Activated gamma-delta T cell (primary cell): ENCODE measurements at places on chromosomes 5 and 9.

DNA sequence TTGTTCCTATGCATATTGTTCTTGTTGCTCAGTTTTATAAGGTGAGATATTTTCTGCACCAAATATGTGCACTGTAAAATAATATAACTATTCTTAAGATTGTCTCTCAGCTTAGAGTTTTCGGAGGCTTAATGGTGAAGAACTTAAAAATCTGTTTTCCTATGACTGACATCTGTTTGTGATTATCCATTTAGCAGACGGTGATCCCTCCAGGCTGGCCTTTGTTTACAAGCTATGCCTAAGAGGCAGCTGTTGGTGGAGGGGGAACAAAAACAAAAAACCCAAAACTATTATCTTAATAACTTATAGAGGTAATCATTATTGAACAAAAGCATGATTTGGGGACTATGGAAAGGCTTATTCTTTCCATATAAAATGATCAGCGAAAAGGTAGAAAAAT lies 658 bp downstream of the PDCD1LG2 start:
- DNase-seq = no peak

DNA sequence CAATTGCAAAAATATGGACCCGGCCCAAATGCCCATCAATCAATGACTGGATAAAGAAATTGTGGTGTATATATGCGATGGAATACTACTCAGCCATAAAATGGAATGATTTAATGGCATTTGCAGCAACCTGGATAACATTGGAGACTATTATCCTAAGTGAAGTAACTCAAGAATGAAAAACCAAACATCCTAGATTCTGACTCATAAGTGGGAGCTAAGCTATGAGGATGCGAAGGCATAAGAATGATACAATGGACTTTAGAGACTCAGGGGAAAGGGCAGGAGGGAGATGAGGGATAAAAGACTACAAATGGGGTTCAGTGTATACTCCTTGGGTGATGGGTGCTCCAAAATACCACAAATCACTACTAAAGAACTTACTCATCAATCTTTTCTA lies 247.6 kb upstream of the FBXL7 start:
- no peak for DNase-seq

GRCh38 chr5:102873379-102873932 lies 118.4 kb downstream of the PAM start:
- no peak for DNase-seq

DNA sequence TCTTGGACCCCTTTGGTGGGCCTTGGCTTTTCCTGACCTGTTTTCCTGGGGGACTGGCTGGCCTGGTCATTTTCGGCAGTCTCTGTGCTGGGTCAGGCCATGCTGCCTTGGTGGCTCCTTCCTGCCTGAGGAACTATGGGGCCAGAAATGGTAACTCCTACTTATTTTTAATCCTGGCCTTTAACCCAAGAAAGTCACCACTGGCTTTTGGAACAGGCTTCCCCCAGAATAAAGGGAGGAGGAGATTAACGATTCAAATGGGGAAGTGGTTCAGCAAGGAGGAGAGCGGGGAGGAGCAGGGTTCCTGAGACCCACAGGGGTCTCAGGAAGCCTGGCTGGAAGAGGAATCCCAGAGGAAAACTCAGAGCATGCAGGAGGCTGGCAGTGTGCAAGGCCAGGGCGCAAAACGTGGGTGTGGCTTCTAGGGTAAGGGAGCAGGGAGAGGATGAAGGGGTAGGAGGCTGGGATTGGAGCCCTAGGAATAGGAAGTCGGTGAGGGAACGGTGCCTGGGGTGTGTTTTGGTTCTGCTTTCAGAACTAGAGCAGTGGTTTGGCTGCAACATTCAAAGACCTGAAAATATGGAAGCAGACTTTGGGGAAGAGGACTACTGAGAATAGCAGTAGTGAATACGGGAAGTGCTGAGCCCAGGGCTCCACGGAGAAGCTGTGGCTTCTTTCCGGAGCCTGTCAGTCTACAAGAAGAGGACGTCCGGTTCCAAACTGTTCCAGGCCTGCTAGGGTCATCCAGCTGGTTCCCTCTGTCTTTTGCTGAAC lies 271.1 kb upstream of the KLF4 start:
- no peak for DNase-seq

DNA sequence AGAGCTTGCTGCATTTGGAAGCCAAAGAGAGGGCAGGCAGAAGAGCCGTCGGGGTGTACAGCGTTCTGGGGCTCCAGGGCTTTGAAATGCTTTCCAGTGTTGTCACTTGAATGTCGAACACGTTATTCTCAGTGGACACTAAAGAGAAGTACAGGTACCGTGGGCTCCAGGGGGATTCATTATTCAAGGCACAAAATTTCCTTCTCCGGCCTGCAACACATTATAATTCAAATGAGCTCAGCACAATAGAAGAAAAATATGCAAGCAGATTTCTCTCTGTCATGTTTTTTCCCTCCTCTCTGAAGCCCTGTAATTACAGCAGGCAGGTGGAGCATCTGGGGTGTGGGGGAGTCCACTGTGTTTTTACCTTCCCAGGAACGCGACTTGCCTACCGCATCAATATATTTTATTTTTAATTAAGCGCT lies 293.1 kb downstream of the ZSWIM6 start:
- DNase-seq = no peak

DNA sequence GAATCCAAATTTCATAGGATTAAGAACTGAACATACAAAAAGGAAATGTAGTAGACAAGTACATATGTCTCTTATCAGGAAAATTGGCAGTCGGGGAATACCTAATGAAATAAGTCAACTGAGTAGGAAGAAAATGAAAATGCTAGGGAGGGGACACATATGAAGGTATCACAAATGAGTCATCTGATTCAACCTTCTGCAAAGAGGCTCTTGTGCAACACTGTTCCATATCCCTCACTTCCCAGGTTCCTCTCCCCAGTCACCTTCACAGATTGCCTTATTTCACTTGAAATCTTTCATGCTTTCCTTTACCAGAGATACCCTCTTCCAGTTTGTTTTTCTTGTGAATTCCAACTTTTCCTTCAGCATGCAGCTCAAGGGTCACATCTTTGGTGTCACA lies 139.0 kb downstream of the RFX3 start:
- no peak for DNase-seq

DNA sequence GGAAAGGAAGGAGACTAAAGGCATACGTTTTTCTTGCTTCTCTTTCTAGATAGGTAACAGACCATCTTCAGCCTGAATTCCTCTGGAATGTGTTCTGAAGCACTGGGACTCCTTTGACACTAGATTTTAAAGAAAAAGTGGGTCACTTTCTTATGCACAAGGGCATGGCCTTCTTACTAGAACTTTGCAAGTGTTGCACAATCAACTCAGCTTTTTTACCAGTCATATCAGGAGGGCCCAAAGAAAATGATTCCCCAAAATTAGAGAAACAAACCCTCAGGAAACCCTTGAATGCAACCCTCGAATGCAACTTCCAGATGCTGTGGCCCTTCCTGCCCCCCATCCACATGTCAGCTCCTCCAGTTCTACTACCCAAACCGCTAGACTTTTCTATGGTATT lies 93.9 kb downstream of the YTHDC2 start:
- no peak for DNase-seq

- DNase-seq = no peak
Measured at GRCh38 chr9:1125741-1126140, 75.6 kb downstream of the DMRT2 start.

GRCh38 chr9:113882636-113883164 lies 6.6 kb downstream of the ZNF618 start:
- DNase-seq = no peak

GRCh38 chr5:132641241-132641723 lies 16.7 kb upstream of the IL13 start:
- no peak for DNase-seq

- no peak for DNase-seq
Measured at GRCh38 chr5:78077369-78078068, 217.0 kb downstream of the AP3B1 start.

- DNase-seq = no peak
Measured at GRCh38 chr5:62268792-62269191, 37.2 kb upstream of the KIF2A start.

DNA sequence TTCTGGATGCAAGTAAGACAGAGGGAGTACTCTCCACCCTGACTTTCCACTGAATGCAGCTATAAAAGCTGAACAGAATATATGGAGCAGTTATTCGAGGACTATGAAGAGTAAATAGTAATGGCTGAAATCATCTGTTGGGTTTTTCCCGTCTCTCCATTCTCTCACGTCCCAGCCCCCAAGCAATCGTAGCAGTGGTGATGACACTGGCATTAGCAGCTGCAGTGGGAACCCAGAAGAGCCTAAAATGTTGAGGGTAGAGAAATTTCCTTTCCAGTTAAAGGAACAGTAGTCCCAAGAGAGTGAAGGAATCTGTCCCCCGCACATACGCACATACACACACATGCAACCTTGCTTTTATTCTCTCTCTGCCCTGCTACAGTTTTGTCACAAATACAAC lies 33.2 kb downstream of the MED27 start:
- no peak for DNase-seq

GRCh38 chr9:137222190-137223077 lies at the start of gene RNF208:
Gene RNF208, minus strand, starts transcription at chr9:137222240. Its CDS starts 1,028 bp downstream, at chr9:137221212.
- DNase-seq = no peak

DNA sequence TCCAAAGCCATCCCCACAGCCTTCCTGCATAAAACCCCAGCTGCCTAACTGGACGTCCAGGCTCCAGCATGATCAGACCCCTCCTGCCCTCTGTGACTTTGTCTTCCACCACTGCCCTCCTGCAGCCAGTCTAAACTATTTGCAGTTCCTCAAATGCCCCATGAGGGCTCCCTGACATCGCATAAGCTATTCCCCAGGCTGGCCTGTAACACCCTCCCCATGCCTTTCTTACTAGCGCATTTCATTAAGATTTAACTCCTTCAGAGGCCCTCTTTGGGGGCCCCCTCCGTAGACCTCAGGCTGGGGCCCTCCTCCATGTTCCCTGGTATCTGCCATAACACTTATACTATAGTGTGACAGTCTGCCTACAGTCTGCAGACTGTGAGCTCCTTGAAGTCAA lies 15.5 kb upstream of the SMIM23 start:
- DNase-seq = no peak

DNA sequence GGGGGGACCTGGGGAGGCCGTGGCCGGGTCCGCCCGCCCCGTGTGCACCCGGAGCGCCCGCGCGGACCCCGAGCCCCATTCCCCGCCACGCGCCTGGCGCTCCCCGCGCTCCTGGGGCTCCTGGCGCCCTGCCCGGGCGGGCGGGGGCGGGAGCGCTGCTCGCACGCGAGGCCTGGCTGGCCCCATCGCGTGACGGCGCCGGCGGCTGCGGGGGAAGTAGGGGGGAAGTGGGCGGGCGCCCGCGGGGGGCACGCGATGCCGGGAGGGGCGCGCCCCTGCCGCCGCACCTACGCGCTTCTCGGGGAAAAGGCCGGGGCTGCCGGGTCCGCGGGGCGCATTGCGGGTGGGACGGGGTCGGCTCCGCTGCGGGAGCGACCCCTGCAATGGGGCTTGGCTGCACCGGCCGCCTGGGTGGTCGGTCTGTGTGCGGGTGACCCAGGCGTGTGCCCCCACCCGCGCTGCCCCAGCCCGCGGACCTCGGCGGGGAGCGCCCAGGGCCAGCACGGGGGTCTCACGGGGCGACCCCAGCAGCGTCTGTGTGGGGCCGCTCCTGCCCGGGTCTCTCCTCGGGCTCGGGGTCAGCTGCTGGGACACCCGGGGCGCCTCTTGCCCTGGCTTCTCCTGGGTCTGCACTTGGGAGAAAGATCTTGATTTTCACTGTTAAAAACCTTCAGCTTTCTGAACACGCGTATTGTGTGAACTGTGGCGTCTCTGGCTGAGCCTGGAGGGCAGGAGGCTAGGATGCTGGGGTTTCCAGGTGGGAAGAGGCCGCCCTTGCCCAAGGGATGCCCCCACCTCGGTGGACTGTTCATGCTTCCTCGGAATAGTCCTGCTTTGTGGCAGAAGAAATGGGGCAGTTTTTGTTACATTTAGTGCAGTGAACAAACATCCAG lies 52.4 kb downstream of the AHRR start:
- no peak for DNase-seq

DNA sequence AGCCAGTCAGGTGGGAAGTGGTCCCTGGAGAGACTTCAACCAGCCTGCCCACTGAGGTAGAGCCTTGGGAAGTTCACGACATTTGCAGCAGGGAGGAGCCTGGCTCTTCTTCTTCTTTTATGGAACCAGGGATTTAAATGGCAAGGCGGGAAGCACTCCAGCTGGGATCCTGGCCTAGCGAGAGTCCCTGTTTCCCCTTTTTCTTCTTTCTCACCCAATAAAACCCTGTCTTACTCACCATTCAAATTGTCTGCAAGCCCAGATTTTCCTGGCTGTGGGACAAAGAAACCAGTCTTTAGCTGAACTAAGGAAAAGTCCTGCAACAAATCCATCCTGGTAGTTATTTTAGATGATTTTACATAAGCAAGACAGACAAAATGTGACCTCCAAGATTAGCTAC lies 503.7 kb downstream of the CDH10 start:
- no peak for DNase-seq

DNA sequence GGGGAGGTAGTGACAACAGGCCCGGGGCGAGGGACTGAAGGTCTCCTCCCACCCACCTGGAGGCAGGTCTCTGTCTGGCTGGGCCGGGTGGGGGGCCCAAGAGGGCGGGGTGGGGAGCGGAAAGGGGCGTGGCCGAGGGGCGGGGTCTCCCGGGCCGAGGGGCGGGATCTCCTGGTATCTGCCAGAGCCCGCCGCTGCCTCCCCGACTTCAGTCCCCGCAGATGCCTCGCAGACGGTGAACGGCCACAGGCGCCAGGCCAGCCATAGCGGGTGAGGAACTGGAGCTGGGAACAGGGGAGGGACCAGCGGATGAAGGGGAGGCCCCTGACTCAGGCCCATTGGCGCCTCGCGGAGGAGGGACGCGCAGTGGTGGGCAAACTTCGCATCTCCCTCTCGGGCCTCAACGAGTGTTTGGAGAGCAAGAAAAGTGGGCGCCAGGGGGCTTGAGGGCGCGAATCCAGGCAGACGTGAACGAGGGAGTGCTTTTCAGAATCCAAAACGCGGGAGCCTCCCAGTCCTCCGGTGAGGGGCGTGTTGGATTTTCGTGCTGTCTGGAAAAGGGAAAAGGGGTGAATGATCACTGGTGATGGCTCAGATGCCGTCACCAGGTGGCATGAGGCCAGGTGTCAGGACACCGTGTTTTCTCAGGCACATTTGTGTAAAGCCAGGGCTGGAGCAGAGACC lies at the start of gene ADGRD2:
TSS of gene ADGRD2 (plus strand) at position 211 of the 684 bp plus-strand sequence. CDS start 1,216 bp downstream, outside the sequence.
- no peak for DNase-seq

GRCh38 chr9:137312852-137313325 lies 10.8 kb upstream of the NRARP start:
- DNase-seq = no peak

GRCh38 chr9:20884985-20885593 lies 146.4 kb downstream of the HACD4 start:
- no peak for DNase-seq

- no peak for DNase-seq
Measured at GRCh38 chr9:106228861-106229260, 534.5 kb downstream of the TMEM38B start.

DNA sequence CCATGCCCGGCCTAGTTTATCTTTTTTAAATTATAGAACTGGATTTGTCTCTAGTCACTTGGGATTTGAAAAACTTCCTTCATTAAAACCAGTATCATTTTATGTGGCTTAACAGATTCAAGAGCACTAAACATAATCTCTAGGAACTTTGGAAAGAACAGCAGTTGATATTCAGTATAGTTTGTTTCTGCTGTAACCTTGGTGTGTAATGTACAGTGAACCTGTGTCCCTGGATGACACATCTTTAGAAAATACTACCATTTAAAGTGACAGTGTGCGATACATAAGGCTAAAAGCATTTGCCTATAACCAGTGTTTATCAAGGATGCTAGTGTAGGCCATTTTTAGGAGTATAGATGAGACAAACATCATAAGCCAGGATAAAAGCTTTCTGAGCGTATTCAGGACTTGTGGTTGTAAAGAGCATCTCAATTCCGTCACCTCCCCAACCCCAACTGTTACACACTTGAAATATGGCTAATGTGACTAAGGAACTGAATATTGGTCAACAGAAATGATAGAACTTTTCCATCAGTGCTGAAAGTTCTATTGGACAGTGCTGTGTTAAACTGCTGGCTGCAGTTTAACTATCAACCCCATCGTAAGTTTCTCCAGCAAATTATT lies 4.4 kb downstream of the SNX18 start:
- no peak for DNase-seq
